ENCODE measurements at places on chromosomes 13 and 19.

- DNase-seq = peak; percentile 1
Measured at GRCh38 chr13:98826146-98826545, 73.7 kb upstream of the SLC15A1 start.

DNA sequence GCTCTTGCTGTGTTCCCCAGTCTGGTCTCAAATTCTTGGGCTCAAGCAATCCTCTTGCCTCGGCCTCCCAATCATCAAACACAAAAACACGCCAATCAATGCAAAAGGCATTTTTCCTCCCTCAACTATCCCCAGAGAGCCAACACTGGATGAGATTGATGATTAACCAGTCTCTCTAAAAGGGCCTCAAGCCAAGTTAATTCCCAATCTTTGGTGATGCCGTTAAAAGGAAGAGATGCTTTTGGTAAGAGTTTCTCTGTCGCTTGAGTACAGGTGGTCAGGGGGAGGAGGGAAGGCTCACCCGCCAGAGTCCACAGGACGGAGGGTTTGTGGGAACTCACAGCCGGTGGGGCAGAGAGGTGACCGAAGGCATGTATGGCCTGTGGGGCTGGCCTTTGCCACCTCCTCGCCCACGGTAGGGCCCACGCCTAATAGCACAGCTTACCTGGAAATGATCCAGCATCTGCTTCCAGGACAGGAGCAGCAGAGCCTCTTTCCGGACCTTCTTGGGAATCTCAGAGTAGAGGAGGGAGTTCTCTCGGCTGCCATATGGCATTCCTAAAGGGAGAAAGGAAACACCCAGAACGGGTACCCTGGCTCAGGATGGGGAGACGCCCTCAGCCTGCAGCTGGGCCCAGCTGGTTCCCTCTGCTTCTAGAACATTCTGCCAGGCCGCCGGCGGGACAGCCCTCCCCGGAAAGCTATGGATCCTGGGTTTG lies 18.1 kb downstream of the DPP9 start:
- DNase-seq = no peak

GRCh38 chr19:49823472-49823871 lies 5.4 kb downstream of the MED25 start:
- peak; percentile 96 for DNase-seq

- no peak for DNase-seq
Measured at GRCh38 chr13:70237131-70237530, 128.9 kb upstream of the KLHL1 start.

DNA sequence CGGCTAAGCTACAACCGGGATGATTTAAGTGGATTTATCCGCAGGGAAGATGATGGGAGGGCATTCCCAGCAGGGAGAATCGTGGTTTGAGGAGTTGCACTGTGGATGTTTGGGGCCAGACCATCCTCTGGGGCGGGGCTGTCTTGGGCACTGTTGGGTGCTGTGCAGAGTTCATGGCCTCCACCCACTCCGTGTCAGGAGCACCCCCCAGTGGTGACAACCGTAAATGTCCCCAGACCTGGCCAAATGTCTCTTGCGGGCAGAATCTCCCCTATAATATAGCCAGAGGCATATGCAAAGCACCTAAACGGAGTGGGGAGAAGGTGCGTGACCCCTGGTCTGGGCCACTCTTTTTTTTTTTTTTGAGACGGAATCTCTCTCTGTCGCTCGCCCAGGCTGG lies 40.2 kb downstream of the SMIM24 start:
- peak; percentile 50 for DNase-seq

Data from OCI-LY7 (cell line).